ENCODE measurements at places on chromosomes 12 and 14.

- no peak for DNase-seq
Observed at GRCh38 chr12:92295523-92295922, 149.9 kb upstream of the BTG1 start.

GRCh38 chr12:105725054-105725453 lies 394.6 kb downstream of the C12orf75 start:
- no peak for DNase-seq

DNA sequence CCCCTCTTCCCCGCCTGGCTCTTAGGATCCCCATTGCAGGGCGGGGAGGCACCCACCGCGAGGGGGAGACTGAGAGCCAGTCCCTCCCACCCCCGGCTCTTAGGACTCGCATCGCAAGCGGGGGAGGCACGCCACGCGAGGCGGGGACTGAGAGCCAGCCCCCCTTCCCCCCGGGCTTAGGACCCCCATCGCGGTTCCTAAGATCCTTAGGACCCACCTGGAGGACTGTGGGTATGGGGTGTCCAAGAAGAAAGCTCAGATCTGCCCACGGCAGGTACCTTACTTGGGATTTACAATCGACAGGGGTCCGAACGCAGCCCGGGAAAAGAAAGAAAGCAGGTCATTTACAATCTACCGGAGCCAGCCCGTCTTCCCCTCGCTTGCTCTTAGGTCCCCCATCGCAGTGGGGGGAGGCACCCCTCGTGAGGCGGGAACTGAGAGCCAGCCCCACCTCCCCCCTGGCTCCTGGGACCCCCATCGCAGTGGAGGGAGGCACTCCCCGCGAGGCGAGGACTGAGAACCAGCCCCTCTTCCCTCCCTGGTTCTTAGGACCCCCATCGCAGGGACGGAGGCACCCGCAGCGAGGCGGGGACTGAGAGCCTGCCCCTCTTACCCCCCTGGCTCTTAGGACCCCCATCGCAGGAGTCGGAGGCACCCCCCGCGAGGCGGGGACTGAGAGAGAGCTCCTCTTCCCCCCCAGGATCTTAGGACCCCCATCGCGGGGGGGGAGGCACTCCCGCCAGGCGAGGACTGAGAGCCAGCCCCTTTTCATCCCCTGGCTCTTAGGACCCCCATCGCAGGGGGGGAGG lies 43.7 kb downstream of the DDX11 start:
- DNase-seq = peak; percentile 88

- no peak for DNase-seq
Observed at GRCh38 chr12:58421990-58422389, 480.6 kb downstream of the ATP23 start.

GRCh38 chr12:47152095-47152494 lies 72.3 kb upstream of the AMIGO2 start:
- no peak for DNase-seq

- DNase-seq = no peak
Observed at GRCh38 chr14:42378274-42378673, 771.6 kb downstream of the LRFN5 start.

DNA sequence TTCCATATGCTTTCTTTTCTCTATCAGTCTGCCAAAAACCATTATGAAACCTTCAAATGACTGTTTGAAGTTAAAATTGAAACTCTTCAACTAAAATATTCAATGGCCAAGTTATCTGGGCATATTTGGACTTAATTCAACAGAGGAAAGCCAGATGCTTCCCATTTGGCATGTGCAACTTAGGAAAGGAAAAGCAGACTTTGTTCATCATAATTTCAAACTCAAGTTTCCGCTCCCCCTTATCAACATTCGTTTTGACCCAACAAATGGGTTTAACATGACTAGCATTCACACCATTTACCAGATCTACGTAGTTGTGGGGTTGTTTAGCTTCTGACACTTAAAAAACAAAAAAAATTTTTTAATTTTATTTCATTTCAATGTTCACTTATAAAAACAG lies 75.7 kb downstream of the PLEKHG7 start:
- no peak for DNase-seq

- DNase-seq = no peak
Observed at GRCh38 chr14:100810861-100811461, 15.0 kb upstream of the MEG3 start.

DNA sequence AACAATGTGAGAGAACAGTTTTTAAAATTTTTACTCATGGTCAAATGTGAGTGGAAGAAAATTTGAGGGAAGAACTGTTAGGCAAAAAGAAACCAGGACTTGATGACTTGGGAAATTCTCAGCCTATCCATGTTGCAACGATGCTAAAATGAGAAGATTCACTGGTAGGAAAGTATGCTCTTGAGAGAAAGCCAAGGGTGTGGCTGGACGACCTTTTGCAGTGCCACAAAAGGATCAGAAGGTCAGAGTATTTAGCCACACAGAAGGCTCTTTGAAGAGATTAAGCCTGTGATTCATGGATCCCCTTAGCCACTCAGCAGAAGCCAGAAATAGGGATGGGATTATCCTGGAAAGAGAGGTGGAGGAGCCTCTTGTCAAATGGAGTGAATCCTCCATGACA lies 336.8 kb downstream of the LRIG3 start:
- no peak for DNase-seq

DNA sequence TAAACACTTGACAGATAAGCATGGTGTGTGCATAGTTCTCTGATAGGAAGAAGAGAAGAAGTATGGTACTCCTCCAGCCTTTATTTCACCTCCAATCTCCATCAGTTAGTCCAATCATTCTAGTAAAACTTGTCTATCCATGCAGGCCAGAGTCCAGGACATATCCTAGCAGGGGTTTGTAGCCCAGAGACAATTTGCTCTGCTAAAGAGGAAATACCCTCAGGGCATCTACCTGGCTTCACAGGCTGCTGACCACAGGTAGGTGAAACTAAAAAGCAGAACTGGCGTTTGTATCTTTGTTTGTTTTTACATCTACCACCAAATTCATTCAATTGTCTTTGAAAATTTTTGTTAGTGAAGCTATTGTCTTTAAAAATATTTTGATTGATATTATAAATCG lies 717.6 kb downstream of the FSCB start:
- no peak for DNase-seq

DNA sequence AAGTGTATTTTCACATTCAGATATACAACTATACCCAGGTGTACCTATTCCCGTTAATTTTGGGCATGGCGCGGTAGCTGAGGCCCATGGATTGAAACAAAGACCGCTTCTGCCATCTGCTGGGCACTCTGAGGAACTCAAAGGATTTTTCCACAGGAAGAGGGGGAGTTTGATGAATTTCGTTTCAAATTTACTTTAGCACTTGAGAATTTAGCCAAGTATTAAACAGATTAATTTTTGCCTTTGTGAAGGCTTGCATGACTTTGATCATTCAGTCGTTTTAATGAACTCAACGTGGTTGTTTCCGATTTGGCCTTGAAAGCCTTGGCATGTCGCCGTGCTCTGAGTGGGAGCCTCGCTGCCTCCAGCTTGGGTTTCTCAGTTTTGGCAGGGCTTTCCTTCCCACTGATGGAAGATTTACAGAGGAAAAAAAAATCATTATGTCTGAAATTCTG lies 153.2 kb upstream of the DDHD1 start:
- DNase-seq = peak; percentile 56

- peak; percentile 77 for DNase-seq
Observed at GRCh38 chr12:125065021-125065918, at the start of gene AACS. Gene AACS, plus strand, starts transcription at chr12:125065435. Its CDS starts 150 bp downstream, at chr12:125065585.

GRCh38 chr12:104764225-104765091 lies 193.6 kb downstream of the SLC41A2 start:
- DNase-seq = no peak

DNA sequence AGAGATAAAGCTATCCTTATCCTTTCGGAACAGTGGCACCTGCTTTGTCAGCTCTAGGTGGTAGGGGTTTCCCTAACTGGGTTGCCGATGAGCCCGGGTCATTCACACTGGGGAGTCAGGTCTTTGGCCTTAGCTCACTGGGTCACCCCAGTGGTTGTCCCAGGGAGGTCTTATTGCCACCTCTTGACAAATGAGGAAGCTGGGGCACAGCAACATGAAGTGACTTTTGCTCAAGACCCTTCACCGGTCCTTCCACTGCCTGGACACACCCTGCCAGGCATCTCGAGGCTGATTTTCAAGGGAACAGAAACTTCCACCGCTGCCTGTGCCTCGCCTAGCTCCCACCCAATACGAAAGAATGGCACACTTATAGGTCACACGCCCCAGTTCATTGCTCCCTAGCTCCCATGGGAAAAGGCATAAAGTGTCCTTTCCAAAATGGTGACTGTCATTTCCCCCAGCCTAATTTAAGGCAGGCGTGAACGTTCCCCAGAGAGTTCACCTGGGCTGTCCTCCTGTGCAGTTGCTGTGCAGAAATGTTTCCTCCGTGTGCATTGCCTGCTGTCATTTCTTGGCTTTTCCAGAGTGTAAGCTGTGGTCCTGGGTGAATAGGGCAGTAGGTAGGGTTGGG lies 156.1 kb upstream of the CCND2 start:
- DNase-seq = no peak

GRCh38 chr12:67826148-67826547 lies 163.1 kb upstream of the IFNG-AS1 start:
- DNase-seq = no peak

DNA sequence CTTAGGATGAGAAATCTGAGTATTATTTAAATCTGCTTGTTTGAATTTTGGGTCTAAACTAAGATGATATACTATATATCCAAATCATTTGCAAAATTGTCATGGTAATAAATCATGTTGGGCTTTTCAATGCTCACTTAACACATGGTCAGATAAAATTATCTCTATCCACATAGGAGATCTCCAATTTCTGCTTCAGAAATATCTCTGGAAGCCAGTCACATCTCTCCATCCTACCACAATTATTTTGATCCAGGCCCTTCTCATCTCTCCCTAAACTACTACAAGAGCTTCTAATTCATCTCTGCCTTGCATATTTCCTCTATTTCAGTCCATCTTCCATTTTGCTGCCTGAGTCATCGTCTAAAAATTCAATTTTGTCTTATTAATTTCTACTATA lies 3.8 kb downstream of the DCN start:
- no peak for DNase-seq

GRCh38 chr14:94485944-94486841 lies 10.2 kb upstream of the SERPINA9 start:
- DNase-seq = peak; percentile 50

DNA sequence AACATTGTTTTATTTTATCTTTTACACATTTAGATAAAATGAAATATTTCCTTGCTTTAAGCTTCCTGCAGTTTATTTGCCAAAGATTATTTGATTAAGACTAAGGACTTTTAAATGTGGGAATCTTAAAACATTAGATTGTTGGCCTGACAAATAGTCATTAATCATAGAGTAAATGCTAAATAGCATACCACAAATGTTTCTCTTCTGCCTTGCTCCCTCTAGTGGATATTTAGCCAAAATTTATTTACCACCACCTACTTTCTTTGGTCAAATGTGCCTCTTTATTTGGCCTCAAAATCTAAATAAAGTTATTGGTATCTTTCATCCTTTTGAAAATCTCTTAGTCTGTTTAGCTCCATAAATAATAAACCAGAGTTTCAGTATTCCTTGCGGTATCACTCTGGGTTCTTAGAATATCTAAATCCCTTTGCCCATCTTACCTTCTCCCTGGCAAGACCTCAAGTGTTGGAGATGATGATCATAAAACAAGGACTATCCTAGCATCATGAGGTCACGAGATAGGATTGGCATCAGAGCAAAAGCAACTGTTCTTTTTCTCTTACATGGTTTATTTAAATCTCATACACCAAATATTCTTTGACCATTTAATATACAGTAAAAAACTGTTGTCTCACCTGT lies 150.6 kb upstream of the AEBP2 start:
- peak; percentile 40 for DNase-seq

GRCh38 chr12:8675591-8676036 lies 13.0 kb upstream of the MFAP5 start:
- no peak for DNase-seq

GRCh38 chr14:34710744-34711143 lies 3.6 kb downstream of the CFL2 start:
- DNase-seq = no peak

DNA sequence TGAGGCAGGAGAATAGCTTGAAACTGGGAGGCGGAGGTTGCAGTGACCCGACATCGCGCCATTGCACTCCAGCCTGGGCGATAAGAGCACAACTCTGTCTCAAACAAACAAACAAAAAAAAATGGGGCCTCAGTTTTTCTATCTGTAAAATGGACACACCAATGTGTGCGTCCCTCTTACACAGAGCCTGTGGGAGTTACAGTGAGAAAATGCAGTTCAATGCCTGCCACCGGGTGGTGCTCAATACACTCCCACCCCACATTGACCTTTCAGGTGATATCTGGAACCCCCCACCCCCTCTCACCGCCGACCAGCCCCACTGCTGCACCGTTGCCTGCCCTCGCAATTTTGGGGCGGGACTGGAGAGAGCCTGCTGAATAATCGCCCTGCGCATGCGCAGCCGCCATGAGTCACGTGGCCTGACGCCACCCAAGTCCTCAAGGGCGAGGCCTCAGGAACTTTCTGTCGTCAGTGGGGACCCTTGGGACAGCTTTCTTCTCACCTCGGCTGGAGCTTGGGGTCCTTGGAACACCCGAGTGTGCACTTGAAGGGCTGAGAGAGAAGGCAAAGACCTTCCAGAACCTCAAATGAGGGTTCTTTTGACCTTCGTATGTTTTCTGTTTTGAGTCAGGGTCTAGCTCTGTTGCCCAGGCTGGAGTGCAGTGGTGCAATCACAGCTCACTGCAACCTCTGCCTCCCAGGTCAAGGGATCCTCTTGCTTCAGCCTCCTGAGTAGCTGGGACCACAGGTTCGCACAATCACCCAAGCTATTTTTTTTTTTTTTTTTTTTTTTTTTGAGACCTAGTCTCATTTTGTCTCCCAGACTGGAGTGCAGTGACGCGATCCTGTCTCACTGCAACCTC lies 14.6 kb upstream of the CABP1 start:
- no peak for DNase-seq

DNA sequence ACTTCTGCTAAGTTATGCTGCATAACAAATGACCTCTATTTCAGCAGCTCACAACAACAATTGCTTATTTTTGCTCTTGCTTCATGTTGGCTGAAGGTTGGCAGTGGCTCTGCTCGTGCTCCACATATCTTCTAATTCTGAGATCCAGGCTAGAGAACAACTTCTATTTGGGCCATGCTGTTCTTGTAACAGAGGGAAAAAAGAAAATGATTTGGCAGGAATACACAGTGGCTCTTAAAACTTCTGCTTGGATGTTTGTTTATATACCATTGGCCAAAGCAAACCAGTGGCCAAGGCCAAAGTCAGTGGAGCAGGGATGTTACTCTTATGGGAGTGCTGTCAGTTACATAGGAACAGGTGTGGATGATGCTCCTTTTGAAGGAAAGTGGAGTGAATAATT lies 32.1 kb downstream of the GPHN start:
- DNase-seq = no peak

DNA sequence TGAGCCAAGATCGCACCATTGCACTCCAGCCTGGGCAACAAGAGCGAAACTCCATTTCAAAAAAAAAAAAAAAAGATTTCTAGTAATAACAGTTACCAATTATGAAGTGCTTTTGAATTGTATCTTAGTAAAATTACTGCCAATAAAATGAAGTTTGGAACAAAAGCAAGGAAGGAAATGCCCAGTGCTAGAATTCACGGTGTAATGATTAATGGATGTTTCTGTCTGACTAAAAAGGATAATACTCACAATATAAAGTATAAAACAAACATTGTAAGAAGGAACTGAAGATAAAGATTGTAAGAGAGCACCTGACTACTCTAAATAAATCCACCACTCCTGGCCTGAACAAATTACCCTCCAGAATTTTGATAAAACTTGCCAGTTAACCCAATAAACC lies 4.0 kb downstream of the TMEM116 start:
- no peak for DNase-seq

- no peak for DNase-seq
Observed at GRCh38 chr12:23550753-23551152, 398.7 kb downstream of the SOX5 start.
